Nephron progenitor cell (in vitro differentiated cells): ENCODE measurements at places on chromosomes 2 and 18.

- DNase-seq, result no peak
Observed at GRCh38 chr2:63881205-63881604, 39.5 kb downstream of the UGP2 start.

- DNase-seq, result no peak
Observed at GRCh38 chr18:35491700-35492077, 6.1 kb downstream of the INO80C start.

DNA sequence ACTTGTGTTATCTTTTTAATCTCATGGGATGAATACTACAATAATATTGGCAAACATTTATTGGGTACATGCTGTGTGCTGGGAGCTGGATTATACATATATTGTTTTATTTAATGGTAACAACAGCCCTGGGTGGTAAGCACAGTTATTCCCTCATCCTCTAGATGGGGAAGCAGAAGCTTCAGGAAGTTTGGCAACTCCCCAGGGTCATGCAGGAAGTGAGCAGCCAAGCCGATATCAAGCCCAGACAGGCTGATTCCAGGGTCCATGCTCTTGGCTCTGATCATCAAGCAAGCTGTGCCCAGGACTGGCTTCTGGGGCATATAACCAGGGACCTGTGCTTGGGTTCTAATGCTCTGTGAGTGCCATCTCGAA, 155.8 kb downstream of the ZNF516 start:
- no peak for DNase-seq

DNA sequence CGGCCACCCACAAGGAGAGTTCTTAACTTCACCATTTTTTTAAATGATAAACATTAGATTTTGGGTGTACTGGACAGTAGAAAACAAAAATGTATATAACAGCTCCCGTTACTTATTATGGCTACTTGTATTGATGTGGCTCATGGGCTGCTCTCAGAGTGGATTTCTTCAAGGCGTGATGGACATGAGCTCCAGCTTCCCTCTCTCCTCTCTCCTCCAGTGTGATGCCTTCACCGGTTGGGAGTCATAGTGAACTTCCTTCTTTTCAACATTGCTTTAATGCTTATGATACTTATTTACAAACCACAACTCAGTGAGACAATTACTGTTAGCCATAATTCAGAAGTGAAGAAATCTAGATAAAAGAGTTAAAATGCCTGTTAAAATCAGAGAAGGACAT, 515.2 kb downstream of the RNF144A start:
- no peak for DNase-seq

- DNase-seq, result no peak
Observed at GRCh38 chr2:58051445-58051844, 4.8 kb downstream of the VRK2 start.

- DNase-seq, result no peak
Observed at GRCh38 chr2:110101280-110101844, 14.3 kb downstream of the MALL start.

GRCh38 chr2:132424526-132425121, 8.0 kb downstream of the GPR39 start:
- no peak for DNase-seq

- DNase-seq, result peak; percentile 48
Observed at GRCh38 chr2:27303093-27304025, 4.9 kb downstream of the UCN start.

- no peak for DNase-seq
Observed at GRCh38 chr2:118635891-118636290, 211.6 kb downstream of the EN1 start.

DNA sequence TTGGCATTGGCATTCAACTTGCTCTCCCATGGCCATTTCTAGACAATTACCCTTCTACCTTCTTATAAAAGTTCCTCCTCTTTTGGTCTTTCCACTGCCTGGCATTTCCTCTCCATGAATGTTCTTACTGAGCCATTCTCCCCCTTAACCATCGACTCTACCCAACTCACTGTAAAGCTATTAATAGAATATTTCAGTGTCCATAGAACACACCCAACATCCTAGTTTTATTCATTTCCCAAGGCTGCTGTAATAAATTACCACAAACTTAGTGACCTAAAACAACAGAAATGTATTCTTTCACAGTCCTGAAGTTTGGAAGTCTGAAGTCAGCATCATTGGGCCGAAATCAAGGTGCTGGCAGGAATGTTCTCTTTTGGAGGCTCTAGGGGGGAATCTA, 170.0 kb upstream of the ATP5MC3 start:
- DNase-seq, result no peak

DNA sequence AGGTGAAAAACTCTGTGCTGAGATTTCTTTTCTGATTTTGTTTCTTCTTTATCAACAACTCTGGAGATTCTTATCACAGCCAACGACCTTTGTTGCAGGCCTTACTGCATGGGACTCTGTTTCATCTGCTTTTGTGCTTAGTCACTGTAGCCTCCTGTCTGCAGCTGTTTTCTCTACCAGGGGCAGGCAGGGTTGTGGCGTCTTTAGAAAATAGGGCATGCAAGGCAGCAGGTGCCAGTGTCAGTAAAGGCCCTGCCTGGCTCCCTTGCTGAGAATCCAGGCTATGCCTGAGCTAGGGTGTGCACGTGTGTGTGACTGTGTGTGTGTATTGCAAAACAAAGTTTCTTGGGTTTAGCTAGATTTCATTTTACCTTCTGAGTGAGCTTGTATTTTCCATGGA, 14.6 kb upstream of the SLC9A2 start:
- no peak for DNase-seq

- DNase-seq, result peak; percentile 76
Observed at GRCh38 chr2:97662895-97663625, 784 bp downstream of the ACTR1B start.
